Fibroblast of skin of abdomen (primary cell): ENCODE measurements at places on chromosomes 11 and 22.

- no peak for DNase-seq
Observed at GRCh38 chr22:44847380-44847779, 95.0 kb downstream of the ARHGAP8 start.

- peak; percentile 92 for DNase-seq
Observed at GRCh38 chr11:13140028-13140870, 131.1 kb downstream of the RASSF10 start.

GRCh38 chr22:48222742-48223487, 1460.5 kb downstream of the TBC1D22A start:
- DNase-seq = no peak

- no peak for DNase-seq
Observed at GRCh38 chr11:115965767-115966504, 461.7 kb upstream of the CADM1 start.
